ENCODE measurements at places on chromosomes 16 and 17.

DNA sequence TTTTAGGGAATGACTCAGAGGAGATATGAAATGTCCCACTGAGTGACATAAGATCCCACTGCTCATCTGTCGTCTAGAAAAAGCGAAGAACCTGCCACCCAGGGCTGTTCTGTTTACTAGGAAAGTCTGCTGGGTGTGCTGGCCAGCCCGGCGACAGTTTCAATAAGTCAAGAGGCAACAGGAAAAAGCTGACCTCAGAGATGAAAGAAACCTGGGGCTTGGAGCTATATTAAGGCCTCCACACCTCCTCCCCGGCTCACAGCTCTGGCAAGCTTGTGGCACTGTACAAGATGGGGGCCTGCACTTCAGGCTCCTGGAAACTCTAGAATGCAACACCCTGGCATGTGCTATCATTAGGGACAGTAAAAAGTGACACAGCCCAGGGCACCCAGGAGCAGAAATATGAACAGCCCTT, 10.6 kb downstream of the ZFHX3 start:
- no peak overlapping the region for H3K4me3 ChIP-seq
- peaks cover 17% of the 10 kb centered on the region for H3K27me3 ChIP-seq
- DNase-seq = no peak
- H3K27ac ChIP-seq = no peak overlapping the region
- peaks cover 3% of the 10 kb centered on the region for H3K4me1 ChIP-seq

DNA sequence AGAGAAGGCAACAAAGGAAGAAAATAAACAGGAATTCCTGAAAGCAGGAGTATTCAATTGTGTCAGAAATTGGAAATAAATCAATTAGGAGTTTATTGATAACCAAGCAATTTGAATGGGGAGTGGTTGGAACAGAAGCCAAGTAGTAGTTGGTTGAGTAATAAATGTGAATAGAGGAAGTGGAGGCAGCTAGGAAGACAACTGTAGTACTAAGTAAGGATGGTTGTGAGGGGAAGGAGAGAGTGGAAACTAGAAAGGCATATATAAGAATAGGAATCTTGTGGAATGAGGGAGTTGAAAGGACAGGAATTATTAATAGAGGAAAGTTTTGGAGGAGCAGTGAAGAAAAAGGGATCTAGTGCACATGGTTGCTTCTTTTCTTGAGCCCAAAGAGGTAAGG, 34.4 kb downstream of the NFAT5 start:
- no peak overlapping the region for H3K27ac ChIP-seq
- no peak overlapping the region for H3K4me3 ChIP-seq
- no peaks in the 10 kb centered on the region for H3K27me3 ChIP-seq
- DNase-seq = no peak
- peaks cover 6% of the 10 kb centered on the region for H3K36me3 ChIP-seq

DNA sequence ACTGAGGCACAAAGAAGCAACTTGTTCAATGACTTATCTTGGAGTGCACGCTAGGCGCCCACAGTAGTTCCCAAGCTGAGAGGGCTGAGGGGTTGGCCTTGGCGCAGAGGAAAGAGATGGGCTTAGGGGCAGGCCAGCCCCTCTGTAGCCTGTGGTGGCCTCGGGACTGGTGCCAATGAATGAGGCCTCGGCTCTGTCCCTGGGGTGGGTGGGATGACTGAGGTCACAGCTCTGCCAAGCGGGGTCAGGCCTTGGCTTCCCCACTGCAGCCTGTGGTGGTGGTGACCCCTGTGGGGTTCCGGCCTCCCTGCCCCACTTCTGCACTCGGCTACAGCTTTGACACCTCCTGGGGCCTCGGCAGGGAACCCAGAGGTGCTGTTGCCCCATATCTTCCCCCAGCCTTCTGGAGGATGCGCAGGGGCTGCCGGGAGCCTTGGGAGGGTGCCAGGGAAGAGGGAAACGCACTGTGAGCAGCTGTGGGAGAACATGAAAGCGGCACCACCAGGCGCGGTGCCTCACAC, 46.0 kb downstream of the BEAN1 start:
- no peak overlapping the region for H3K27ac ChIP-seq
- H3K36me3 ChIP-seq = no peaks in the 10 kb centered on the region
- peaks cover 30% of the 10 kb centered on the region for H3K4me1 ChIP-seq
- DNase-seq = no peak

GRCh38 chr16:31199430-31200041, 3.0 kb downstream of the PYCARD start:
- no peak for DNase-seq
- no peak overlapping the region for H3K4me3 ChIP-seq
- no peaks in the 10 kb centered on the region for H3K27me3 ChIP-seq
- H3K27ac ChIP-seq = peak overlapping the region; percentile 47
- H3K4me1 ChIP-seq = peaks cover 66% of the 10 kb centered on the region

Data from activated CD4-positive, alpha-beta memory T cell treated with anti-CD3 and anti-CD28 coated beads, Interleukin-2, amount 10 ng/mL, durations not matched to agents 7 days and 5 days (primary cell).